ENCODE measurements at places on chromosomes 11 and 22. TPM values are rescaled to one million over a fixed set of nuclear protein-coding genes. Genes with fewer than 3 reads are reported as not detected.

Gene OR51B5
- 0.54 TPM for total RNA-seq

Gene C11orf65
- 0.56 TPM for total RNA-seq

Gene SLC2A11
- total RNA-seq: 3.2 TPM

Gene KDM4E
- not detected for total RNA-seq

Gene MIAT
- 0.54 TPM for total RNA-seq

Gene MS4A3
- not detected for total RNA-seq

Gene SESN3
- total RNA-seq: 10.0 TPM

Gene OR2AT4
- not detected for total RNA-seq

Gene TENM4
- total RNA-seq: 9.0 TPM

Gene ENTHD1
- total RNA-seq: not detected

Gene CELF1
- total RNA-seq: 109 TPM

Gene KCNK4
- not detected for total RNA-seq

Gene APOA5
- not detected for total RNA-seq

Gene MMP27
- total RNA-seq: not detected

Gene CFAP300
- 0.90 TPM for total RNA-seq

Gene RFPL3
- not detected for total RNA-seq

Gene RTN3
- 31.2 TPM for total RNA-seq

Gene CPT1B
- 0.36 TPM for total RNA-seq
